ENCODE measurements at places on chromosomes 6 and 20. TPM values are rescaled to one million over a fixed set of nuclear protein-coding genes. Genes with fewer than 3 reads are reported as not detected.

The CRISP3 gene
- 6.1 TPM for total RNA-seq

The STK35 gene
- 20.8 TPM for total RNA-seq

DNA sequence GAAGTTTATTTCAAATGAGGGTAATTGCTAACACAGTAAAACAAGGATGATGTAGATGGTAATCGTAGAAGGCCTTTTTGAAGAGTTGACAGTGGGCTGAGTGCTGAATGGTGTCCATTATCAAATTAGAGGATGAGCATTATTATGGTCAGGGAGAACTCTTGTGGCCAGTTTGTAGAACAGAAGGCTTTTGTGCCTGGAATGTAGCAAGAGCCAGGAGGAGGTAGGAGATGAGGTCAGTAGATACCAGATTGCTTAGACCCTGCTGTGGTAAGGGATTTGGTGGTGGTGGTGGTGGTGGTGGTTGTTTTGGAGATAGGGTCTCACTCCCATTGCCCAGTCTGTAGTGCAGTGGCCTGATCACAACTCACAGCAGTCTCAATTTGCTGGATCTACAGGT, 6.2 kb downstream of the CSE1L start:
- DNase-seq, result no peak

DNA sequence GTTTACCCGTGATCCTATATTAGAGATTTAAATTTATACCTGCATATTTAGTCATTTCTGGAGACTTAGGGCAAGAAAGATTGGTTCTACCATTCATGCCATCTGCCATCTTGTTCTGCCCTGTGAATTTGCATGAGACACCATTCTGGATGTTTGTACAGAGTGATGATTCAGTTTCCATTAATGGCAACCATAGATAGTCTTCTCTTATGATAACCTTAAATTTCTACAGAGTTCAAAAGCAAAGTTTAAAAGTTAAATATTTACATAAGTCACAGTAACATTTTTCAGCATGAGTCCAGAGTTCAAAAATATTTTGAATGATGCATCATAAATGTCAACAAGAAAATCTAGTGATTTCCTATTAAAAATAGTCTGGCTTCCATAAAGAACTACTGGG, 23.2 kb downstream of the PLCB1 start:
- no peak for DNase-seq

- DNase-seq, result no peak
These were observed 191.5 kb downstream of the DLL1 start for GRCh38 chr6:170099387-170099786.

DNA sequence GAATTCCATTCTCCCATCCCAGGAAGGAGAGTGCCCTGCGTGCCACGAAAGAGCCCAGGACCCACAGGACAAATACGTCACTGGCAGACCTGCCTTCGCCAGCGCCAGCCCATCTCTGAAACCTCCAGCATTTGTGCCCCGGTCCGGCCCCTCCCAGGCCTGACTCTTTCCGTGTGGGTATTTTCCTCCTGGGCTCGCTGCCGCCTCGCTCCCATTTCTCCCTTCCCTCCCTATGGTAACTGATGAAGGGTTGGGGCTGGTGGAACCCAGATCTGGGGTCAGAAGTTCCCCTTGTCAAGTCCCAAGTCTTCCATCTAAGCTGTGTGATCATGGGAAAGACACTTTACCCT, 208.5 kb downstream of the LRFN2 start:
- no peak for DNase-seq

All from esophagus squamous epithelium (tissue), 5 donors.